ENCODE measurements at places on chromosomes 2 and 18.

DNA sequence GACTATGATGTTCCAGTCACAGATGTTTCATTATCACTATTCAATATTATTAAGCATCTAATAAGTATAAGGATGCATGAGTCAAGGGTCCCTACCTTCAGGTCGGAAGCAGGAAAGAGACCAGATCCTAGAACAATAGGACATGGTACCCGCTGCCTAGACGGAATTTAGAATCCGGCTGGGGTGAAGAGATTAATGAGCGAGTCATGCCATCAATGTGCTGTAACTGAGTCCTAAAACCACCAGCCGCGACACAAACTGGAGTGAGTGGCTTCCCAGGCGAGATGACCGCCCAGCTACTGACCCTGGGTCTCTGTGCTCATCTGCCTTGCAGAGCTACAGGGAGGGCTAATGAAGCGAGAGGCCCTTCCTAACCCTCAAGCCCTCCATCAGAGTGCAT is 73.6 kb downstream of the DNMT3A start:
- no peak for DNase-seq

DNA sequence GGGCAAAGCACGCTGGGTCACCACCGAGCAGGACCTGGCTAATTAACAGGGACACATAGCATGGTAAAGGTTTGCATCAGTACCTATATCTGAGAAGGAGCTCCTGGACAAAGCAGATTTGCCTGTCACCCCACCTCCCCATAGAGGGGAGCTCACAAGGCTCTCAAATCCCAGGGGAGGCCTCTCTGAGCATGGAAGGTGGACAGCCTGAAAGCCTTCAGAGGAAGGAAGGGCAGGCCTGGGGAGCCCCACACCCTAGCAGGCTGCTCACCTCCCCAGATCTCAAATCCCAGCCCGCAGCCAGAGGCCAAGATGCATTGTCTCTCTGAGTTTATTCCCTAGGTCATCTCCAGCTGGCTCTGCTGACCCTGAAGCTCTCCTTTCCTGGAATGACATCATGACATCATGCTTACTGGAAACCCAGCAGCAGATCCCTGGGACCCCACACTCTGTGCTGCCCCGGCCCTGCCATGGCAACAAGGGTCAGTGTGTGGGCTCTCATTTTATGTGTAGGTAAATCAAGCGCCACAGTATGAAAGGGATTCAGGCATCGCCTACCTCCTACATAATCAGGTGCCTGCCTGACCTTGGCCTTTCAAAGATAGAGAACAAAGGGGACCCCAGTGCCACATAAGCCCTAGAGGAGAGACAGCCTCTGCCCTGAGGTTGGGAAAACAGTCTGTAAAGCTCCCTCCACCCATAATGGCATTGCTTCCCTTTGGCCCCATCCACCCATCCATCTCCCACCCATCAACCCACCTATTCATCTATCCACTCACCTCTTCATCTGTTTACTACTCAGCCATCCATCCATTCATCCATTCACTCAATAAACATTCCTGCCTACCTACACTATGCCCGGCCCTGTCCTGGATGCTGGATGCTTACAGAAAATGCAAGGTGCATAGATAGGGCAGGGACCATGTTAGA is 15.7 kb upstream of the TEX51 start:
- DNase-seq: no peak

- DNase-seq: no peak
Observed at GRCh38 chr2:102024410-102024809, 32.6 kb downstream of the IL1R2 start.

GRCh38 chr2:23510471-23510870 is 125.5 kb downstream of the KLHL29 start:
- no peak for DNase-seq

DNA sequence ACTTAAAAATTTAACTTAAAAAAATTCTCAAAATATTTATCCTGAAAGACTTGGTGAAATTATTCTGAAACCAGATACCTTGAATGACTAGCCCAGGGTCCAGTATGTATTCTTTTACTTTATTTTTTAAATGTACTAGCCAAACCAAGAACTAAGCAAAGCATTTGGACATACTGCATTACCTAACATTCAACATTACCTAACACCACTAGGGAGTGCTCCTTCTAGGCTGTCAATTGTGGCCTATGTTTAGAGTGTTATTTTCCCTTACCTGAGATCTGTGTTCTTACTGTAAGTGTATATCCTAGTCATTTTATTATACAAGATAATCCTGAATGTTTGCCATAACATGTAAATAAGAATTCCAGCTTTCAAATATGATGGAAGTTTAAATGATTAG is 496.6 kb downstream of the PTPRM start:
- no peak for DNase-seq

- DNase-seq: no peak
Observed at GRCh38 chr2:24720310-24720709, 72.9 kb downstream of the PTRHD1 start.

Measured in NCI-H1092 (cell line).